ENCODE measurements at places on chromosomes 5 and 9. TPM values are rescaled to one million over a fixed set of nuclear protein-coding genes. Genes with fewer than 3 reads are reported as not detected.

IL6ST gene
- polyA plus RNA-seq = 132 TPM

- DNase-seq = no peak
Measured at GRCh38 chr5:23721336-23721735, 213.9 kb downstream of the PRDM9 start.

GRCh38 chr5:104708027-104708426 is 1145.4 kb upstream of the NUDT12 start:
- DNase-seq = no peak

GRCh38 chr5:133610489-133611356 is 1.6 kb downstream of the FSTL4 start:
- DNase-seq = peak; percentile 41

IL13 gene
- 0.13 TPM for polyA plus RNA-seq

- DNase-seq = no peak
Measured at GRCh38 chr9:94881940-94882339, 155.4 kb downstream of the AOPEP start.

Measured in left renal cortex interstitium (tissue), 4 donors.